ENCODE measurements at places on chromosomes 5 and 9. TPM values are rescaled to one million over a fixed set of nuclear protein-coding genes. Genes with fewer than 3 reads are reported as not detected.
A peak's percentile ranks its signal among the peaks of the same experiment; 100 is the strongest.

DNA sequence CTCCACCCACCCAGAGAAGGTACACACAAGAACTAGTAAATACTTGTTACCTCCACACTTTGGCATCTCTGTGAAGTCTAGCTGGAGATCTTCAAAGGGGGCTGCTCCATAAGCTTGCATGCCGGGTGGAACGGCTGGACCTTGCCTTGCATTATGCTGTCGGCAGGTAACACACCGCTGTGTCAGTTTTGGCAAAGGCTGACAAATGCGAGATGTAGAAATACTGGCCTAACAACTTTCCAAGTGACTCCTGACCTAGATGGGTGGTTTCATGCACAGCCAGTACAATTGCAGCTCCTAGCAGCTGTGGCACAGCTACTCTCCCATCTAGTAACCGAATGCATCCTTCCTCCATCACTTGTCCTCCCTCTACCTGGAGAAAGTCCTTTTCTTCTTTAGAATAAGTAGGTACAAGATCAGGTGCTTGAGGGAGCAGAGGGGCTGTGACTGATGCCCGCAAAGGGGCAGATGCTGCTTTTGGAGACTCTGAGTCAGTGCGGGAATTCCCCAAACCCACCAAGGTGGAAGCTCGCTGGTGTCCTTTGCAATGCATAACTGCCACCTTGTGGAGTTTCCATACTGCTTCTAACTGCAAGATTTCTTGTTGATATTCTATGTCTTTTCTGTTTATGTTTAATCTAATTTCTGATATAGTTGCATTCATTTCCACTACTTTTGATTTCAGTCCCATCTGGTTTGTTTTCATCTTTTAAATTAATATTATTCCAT, 78.4 kb downstream of the TMEM161B start:
- no peaks in the 10 kb centered on the region for H3K27me3 ChIP-seq
- no peaks in the 10 kb centered on the region for H3K4me1 ChIP-seq
- H3K4me3 ChIP-seq, result no peak overlapping the region
- no peak overlapping the region for H3K27ac ChIP-seq
- DNase-seq, result no peak

DNA sequence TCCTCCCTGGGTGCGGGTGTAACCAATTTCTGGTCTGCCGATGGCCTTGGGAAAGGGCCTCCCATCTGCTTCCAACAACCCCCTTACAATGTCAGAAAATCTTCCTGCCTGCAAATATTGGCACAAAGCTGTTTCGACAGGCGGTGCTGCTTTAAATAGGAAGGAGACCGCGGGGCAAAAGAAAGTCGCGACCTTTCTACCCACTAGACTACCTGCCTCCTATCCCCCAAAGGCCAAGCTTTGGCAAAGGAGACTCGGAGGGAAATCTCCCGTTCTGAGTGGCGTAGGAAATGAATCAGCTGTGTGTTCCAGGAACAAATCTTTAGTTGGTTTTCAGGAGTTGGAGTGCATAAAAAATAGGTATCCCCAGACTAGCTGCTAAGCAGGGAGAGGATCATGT, 36.8 kb upstream of the NFIB start:
- no peaks in the 10 kb centered on the region for H3K36me3 ChIP-seq
- H3K4me3 ChIP-seq, result no peak overlapping the region
- no peak for DNase-seq
- peaks cover 79% of the 10 kb centered on the region for H3K27me3 ChIP-seq
- H3K4me1 ChIP-seq, result peaks cover 18% of the 10 kb centered on the region

DNA sequence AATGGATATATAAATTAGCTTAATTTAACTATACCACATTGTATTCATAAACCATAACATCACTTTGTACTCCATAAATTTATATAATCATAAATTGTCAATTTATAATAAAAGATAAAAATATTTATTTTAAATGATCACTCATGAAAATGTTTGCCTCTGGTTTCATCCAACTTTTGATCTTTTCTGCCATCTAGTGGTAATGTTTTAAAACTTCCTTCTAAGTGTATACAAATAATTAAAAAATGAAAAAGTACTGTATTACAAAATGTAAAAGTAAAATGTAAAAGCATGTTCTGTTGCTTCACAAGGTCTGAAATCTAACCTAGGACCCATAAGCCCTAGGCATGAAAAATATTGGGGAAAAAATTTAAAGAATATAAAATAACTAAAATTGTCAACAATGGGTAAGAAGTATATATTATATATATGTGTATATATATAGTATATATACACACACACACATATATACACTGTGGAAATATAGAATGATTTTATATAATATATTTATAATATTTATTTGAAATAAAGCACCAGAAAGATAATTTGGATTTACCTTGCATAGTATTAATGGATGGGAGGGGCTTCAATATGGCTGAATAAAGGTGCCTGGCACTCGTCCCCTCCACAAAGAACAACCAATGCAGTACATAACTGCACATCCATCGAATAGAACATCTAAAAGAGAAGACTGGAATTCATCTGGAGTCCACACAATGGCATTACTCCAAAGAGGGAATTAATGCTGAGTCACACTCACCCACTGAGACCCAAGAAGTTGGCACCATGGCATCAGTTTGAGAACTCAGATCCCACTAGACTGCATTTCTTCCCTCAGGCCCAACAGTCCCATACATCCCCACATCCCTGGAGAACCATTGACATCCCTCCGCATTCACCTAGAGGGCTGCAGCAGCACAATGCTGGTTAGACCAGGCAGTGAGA, 32.5 kb downstream of the ANXA1 start:
- no peak overlapping the region for H3K4me3 ChIP-seq
- peaks cover 14% of the 10 kb centered on the region for H3K27me3 ChIP-seq
- H3K4me1 ChIP-seq, result peaks cover 2% of the 10 kb centered on the region
- no peak overlapping the region for H3K27ac ChIP-seq
- DNase-seq, result no peak

DNA sequence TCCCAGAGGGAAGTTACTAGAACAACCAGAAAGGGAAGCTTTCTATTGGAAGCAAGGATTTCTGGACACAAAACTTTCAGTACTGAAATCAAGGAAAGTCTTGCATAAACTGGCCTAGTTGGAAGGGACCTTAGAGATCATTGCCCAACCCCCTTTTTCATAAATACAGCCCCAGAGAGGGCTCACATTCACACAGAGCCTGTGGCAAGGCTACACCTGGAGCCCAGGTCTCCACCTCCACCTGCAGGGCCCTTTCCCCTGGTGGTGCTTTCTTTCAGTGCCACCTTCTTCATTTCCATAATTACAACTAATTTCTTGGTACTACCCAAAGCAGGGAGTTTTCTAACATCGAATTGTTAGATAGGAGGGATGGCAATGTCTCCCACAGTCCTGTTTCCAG, 85.7 kb downstream of the ADRB2 start:
- no peak overlapping the region for H3K27ac ChIP-seq
- no peaks in the 10 kb centered on the region for H3K27me3 ChIP-seq
- no peak for DNase-seq
- H3K36me3 ChIP-seq, result no peaks in the 10 kb centered on the region
- H3K4me3 ChIP-seq, result no peak overlapping the region

DNA sequence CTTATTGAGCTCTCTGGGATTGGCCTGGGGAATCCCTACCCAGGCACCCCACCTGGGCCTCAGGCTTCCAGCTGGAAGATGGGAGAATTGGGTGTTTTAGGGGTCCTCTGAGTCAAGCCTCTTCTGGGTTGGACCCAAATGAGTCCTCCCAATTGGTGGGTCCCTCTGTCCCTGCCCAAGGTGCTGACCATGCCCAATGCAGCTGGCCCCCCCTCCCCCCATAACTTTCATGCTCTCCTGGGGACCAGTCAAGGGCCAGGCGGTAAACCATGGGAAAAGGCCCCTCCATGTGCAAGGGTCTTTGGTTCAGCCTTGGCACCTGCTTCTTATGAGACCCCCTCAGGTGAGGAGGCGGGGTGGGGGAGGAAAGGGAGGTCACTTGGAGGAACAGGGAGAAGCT, 3.4 kb upstream of the PSD2 start:
- no peak overlapping the region for H3K27ac ChIP-seq
- peaks cover 50% of the 10 kb centered on the region for H3K27me3 ChIP-seq
- DNase-seq, result no peak
- H3K4me1 ChIP-seq, result peaks cover 16% of the 10 kb centered on the region
- H3K4me3 ChIP-seq, result no peak overlapping the region

DNA sequence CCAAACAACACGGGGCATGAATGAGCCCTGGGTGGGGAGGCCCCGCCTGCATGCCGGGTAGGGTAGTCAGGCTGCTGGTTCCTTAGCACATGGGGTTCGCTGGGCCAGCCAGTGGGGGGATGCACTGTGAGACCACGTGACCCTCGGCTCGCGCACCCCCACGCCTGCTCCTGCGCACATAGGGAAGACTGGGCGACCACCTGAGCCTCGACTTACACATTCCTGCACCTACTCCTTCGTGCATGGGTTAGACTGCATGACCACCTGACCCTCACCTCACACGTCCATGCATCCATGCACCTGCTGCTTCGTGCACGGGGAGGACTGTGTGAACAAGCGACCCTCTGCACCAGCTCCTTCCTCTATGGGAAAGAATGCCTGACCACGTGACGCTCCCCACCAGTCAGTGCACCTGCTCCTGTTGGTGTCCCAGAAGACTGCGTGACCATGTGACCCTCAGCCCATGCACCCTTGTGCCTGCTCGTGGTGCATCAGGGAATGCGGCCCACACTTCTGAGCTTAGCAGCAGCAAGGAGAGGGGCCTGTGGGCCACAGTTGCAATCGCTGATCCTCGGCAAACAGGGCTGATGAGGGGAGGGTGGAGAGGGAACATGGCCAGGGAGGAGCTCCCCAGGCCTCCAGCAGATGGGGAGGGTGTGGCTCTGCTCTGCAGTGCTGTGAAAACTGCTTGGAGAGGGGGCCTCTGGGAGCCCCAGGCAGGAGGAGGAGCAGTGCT, 18.1 kb downstream of the LPCAT1 start:
- H3K27ac ChIP-seq, result no peak overlapping the region
- H3K4me1 ChIP-seq, result peaks cover 36% of the 10 kb centered on the region
- no peaks in the 10 kb centered on the region for H3K36me3 ChIP-seq
- DNase-seq, result no peak
- H3K27me3 ChIP-seq, result no peaks in the 10 kb centered on the region

GRCh38 chr9:77424993-77425392, 223.1 kb downstream of the GNA14 start:
- H3K27me3 ChIP-seq, result no peaks in the 10 kb centered on the region
- no peak overlapping the region for H3K27ac ChIP-seq
- H3K4me1 ChIP-seq, result no peaks in the 10 kb centered on the region
- H3K36me3 ChIP-seq, result no peaks in the 10 kb centered on the region

- DNase-seq, result peak; percentile 29
- H3K27ac ChIP-seq, result no peak overlapping the region
- peak overlapping the region; percentile 71 for H3K4me3 ChIP-seq
- peaks cover 36% of the 10 kb centered on the region for H3K27me3 ChIP-seq
Measured at GRCh38 chr9:107425101-107426025, 64.2 kb downstream of the KLF4 start.

- peak overlapping the region; percentile 98 for H3K27ac ChIP-seq
- peaks cover 5% of the 10 kb centered on the region for H3K36me3 ChIP-seq
- peaks cover 53% of the 10 kb centered on the region for H3K4me1 ChIP-seq
- no peaks in the 10 kb centered on the region for H3K27me3 ChIP-seq
Measured at GRCh38 chr5:14415024-14415697, 166.4 kb upstream of the OTULINL start.

GRCh38 chr9:76161541-76161940, 232.7 kb downstream of the RFK start:
- no peak overlapping the region for H3K4me3 ChIP-seq
- H3K27me3 ChIP-seq, result no peaks in the 10 kb centered on the region
- no peaks in the 10 kb centered on the region for H3K36me3 ChIP-seq
- H3K4me1 ChIP-seq, result peaks cover 2% of the 10 kb centered on the region

DNA sequence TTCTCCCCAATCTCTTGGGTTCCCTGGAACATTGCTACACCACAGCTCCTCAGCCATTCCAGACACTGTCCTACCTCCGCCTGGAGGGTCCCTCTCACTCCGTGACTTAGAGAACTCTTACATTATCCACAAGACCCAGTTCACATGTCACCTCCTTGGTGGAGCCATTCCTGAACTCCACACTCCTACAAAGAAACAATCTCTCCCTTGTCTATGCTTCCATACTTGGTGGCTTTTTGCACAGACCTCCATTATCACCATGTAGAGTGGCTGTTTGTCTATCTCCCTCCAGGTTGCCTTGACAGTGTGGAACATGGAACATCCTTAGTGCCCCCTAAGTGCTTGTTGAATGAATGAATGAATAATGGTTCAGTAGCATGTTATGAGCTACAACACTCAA, 105.9 kb downstream of the PAX5 start:
- H3K4me1 ChIP-seq, result peaks cover 13% of the 10 kb centered on the region
- H3K27me3 ChIP-seq, result peaks cover 27% of the 10 kb centered on the region
- no peak for DNase-seq
- no peaks in the 10 kb centered on the region for H3K36me3 ChIP-seq
- H3K4me3 ChIP-seq, result peak overlapping the region; percentile 5

- no peaks in the 10 kb centered on the region for H3K4me1 ChIP-seq
- no peak overlapping the region for H3K4me3 ChIP-seq
- peak; percentile 4 for DNase-seq
- H3K27ac ChIP-seq, result no peak overlapping the region
- H3K27me3 ChIP-seq, result no peaks in the 10 kb centered on the region
- no peaks in the 10 kb centered on the region for H3K36me3 ChIP-seq
Measured at GRCh38 chr5:1417586-1418225, 27.5 kb downstream of the SLC6A3 start.

DNA sequence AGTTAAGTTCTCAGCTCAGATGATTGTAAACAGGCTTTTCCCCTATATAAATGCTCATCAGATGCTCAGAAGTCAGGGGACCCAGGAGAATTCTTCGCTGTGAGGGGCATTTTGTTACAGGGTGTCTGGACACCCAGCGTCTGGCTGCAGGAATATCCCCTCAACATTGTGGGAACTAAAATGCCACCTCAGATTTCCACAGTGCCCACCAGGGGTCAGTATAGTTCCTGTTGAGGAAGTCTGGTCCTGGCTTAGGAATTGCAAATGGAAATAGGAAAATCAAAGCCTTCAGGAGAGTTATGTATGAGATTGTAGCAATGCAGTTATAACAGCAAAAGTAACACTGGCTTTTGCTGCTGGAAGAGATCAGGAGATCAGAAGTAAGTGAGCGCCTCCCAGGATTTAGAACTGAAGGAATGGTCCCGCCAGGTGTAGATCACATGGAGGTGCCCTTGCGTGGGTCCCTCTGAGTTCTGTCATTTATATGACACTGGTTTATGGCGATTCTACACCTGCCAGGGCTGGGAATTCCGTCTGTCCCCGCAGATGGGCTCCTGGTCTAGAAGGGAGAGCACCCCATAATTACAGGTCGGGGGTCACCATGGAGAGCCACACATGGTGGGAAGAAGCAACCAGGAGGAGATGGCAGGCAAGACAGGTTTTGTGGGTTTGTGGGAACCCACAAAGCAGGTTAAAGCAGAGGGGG, 47.1 kb upstream of the CTSL start:
- H3K4me1 ChIP-seq, result peaks cover 4% of the 10 kb centered on the region
- no peak overlapping the region for H3K4me3 ChIP-seq
- H3K27ac ChIP-seq, result no peak overlapping the region
- DNase-seq, result no peak

GRCh38 chr5:61313960-61314681, 17.9 kb upstream of the ZSWIM6 start:
- H3K4me3 ChIP-seq, result no peak overlapping the region
- peaks cover 46% of the 10 kb centered on the region for H3K27me3 ChIP-seq
- peaks cover 6% of the 10 kb centered on the region for H3K36me3 ChIP-seq
- no peak overlapping the region for H3K27ac ChIP-seq
- H3K4me1 ChIP-seq, result peaks cover 4% of the 10 kb centered on the region
- no peak for DNase-seq

PCDHB8 gene
- total RNA-seq, result not detected

PTGDS gene
- total RNA-seq, result 21.4 TPM

IFNA13 gene
- not detected for total RNA-seq

RORB gene
- total RNA-seq, result not detected

FST gene
- 0.73 TPM for total RNA-seq

CNTLN gene
- 0.40 TPM for total RNA-seq

WDR38 gene
- total RNA-seq, result not detected

CAMK2A gene
- total RNA-seq, result not detected

ADAMTSL2 gene
- total RNA-seq, result not detected

MARVELD2 gene
- total RNA-seq, result 0.26 TPM

DDX4 gene
- not detected for total RNA-seq

All from T-helper 17 cell (primary cell).